ENCODE measurements at places on chromosomes 2 and 18.

DNA sequence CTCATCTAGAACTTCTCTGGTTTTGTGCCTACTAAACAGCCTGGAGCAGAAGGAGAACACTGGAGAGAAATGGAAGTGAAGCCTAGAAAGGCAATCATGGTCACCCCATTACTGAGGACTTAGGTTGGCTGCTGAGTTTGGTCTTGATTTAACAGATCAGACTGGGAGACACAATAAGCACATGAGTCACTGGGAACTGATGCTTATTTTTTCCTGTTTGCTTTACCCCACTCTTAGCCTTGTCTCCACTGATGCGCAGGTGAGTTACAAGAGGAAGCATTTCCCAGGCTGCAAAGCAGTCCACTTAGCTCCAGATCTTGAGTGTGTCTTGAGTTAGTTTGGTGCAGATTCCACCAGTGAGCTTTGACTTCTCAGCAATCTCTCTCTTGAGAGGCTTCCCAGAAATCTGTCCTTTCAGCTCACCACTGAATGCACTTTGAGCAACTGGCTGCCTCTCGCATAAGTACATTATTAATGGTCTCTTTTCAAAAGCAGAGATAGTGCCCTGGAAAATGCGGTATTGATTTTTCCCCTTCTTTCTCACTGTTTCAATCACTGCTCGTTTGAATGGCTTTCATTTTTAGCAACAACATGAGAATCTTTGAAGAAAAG is 390.2 kb upstream of the SETBP1 start:
- no peak for DNase-seq

GRCh38 chr2:99386011-99386410 is 48.8 kb downstream of the EIF5B start:
- peak; percentile 6 for DNase-seq

- DNase-seq, result no peak
Measured at GRCh38 chr2:44927985-44928482, 13.5 kb upstream of the SIX3 start.

GRCh38 chr2:108414945-108415344 is 34.1 kb upstream of the GCC2 start:
- DNase-seq, result no peak

DNA sequence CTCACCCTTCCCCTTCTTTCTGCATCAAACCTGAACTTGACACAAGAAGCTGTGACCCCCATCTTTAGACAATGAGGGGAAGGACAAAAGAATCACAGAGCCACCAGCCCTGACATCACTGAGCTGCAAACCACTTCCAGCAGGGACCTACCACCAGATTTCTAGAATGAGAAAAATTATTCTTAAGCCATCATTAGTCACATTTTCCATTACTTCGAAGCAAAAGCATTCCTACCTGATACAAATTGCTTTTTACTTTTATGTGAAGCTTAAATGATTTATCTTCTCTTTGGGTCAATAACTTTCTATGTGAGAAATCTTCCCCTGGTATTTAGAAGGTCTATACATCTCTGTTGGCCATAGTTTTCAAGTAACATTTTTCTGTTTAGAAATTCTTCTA is 134.8 kb downstream of the TCF4 start:
- DNase-seq, result no peak

DNA sequence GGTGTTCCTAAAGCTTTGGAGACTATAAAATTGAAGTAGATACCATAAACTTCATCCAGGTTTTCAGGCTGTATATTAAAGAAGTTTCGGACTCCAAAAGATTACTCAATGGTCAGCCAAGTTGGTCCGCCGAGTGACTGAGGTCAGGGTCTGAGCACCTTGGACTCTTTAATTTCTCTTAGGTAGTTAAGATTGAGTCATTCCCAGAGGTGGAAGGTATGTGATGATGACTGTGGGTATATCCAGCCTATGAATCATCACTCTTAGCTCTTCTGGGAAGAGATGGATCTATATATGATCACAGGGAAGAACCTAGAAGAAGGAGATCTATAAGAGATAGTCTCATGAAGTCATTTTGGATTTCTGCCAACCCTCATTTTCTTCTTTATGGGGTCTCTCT is 3.3 kb downstream of the ITGA6 start:
- no peak for DNase-seq

- no peak for DNase-seq
Measured at GRCh38 chr2:3192281-3192818, 185.3 kb downstream of the EIPR1 start.

- DNase-seq, result no peak
Measured at GRCh38 chr2:159882130-159882745, 84.2 kb upstream of the CD302 start.

GRCh38 chr18:78378403-78378802 is 601.2 kb upstream of the SALL3 start:
- no peak for DNase-seq

DNA sequence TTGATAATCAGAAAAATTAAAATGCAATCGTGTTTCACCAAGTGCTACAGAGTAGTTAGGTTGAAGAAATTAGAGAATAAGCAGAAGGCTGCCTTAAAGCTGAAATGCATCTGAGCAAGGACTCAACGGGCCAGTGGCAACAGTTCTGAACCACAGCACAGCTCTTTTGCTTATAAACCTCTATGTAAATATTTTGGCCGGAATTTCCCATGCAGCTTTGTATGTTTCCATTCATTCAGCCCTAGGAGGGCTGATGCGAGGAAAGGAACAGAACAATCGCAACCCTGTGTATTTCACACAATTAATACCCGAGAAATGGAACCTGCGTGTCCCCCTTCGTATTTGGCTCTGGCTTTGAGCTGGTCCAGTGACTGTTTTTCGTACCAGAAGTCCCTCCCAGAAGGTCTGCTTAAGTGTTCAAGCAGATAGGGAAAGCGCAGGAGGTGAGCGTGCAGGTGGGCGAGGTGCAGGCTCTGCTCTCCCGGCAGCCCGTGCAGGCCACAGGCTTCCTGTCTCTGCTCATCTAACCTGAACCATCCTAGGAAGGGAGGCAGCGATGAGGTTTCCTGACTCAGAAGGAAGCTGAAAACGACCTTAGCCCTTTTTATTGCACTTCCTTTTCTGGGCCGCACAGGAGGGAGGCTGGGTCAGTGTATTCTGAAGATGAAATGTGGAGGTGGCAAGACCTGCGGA is 67.3 kb downstream of the ASB1 start:
- DNase-seq, result no peak

GRCh38 chr2:150646746-150647145 is 159.3 kb upstream of the RND3 start:
- DNase-seq, result no peak

GRCh38 chr2:120770641-120771040 is 35.0 kb downstream of the GLI2 start:
- no peak for DNase-seq

GRCh38 chr2:102033031-102033749 is 41.4 kb downstream of the IL1R2 start:
- DNase-seq, result peak; percentile 37

Data from epithelial cell of prostate (primary cell).